ENCODE measurements at places on chromosomes 3 and 15. TPM values are rescaled to one million over a fixed set of nuclear protein-coding genes. Genes with fewer than 3 reads are reported as not detected.

ICE2 gene
- 90.4 TPM for polyA plus RNA-seq

DNA sequence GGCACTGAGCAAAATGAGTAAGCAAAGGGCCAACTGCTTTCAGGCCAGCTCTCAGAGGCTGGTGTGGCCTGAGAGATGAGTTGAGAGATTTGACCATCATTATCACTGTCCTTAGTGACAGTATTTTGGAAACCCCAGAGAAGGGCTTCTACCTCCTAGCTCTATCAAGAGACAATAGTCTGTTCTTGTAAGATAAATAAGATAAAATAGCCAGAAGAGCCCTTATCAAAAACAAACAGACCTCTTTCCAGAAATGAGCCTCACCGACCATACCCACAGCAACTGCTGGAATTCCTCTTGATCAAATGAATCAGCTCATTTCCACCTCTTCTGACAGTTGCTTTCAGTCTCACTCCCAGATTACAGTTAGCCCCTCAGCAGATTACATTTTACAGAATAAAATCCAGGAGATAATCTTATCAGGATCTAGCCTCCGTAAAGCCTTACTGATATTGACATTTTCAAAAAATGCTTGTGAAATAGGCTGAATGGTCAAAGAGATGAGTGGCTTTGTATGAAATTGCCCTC, 4.5 kb downstream of the HDC start:
- no peak for DNase-seq

DNA sequence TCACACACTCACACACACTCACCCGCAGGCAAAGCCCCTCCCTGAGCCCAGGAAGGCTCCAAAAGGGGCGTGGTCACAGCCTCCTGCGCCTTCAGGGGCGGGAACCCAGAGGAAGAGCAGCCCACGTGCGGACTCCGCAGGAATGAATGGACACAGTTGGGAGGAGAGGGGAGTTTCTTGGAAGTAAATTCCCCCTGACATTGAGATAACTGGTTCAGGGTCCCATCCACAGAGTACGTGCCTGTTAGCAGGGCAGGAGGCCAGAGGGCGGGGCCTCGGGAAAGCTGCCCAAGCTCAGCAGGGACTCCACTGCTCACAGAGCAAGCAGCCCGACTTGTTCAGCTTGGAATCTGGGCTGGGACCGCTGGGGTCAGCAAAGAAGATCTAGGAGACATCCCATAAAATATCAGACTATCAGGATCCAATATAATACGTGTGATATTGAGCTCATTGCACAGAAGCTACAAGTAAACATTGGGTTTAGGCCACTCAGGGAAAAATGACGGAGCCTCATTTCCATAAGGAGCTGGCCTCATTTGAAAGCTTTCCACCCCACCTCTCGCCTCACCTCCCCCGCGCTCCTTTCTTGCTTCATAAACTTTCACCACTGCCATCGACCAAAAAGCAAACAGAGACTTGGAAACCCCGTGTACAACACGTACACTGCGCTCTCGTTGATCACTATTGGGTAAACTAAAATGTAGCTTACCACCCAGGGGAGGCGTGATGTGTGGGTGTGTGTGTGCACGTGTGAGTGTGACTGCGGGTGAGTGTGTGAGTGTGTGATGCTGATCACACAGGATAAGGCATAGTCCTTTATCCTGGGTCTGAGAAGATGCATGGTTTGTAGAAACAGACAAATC, 36.0 kb downstream of the TM2D3 start:
- peak; percentile 72 for DNase-seq

GRCh38 chr15:22992024-22992326, 11.8 kb upstream of the CYFIP1 start:
- DNase-seq = no peak

- no peak for DNase-seq
Measured at GRCh38 chr15:80614711-80615360, 80.3 kb upstream of the ABHD17C start.

DNA sequence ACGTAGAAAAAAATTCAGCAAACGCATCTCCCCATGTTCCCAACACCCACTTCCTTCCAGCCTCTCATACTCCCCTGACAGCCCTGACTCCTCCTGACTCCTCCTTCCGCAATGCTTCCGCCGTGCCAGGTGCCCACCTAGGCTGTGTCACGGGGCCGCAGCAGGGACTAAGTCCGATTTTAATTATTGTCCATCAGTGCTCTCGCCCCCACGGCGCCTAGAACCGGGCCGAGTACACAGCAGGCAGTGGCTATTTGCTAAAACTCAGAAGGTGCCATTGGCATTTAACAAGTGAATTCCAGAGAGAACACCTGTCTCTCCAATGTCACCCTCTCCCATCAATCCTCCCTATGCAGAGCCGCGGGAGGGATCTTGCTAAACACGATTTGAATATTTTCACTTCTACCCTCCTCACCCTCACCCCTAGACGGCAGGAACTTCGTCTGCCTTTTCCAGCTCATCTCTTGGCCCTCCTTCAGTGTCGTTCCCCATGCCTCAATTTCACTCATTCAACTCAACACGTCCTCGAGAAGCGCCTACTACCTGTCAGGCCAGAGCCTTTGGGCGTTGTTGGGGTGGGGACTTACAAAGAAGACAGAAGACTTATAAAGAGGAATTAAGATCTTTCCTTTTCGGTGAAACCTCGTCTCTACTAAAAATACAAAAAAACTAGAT, 11.5 kb upstream of the SHF start:
- DNase-seq = no peak

SH2D7 gene
- 0.44 TPM for polyA plus RNA-seq

Measured in renal cortex interstitium (tissue), 15 donors.